ENCODE measurements at places on chromosomes 5 and 9. TPM values are rescaled to one million over a fixed set of nuclear protein-coding genes. Genes with fewer than 3 reads are reported as not detected.

DNA sequence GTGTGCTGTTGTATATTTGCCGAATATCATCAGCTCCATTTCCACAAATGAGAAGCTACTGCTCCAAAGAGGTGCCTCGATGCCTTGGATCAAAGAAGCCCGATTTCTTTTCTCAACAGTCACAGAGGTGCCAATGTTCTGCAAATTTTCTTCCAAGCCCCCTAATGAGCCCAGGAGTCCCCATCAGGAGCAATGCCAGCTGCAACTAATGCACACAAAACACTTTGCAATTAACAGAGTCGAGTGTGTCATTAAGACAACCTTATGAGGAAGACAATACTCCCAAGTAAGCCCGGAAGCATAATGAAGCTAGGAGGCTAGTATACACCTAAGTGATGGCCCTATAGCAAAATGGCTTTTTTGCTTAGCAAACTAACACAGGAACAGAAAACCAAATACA, 247.0 kb downstream of the TRIM32 start:
- DNase-seq, result no peak

DNA sequence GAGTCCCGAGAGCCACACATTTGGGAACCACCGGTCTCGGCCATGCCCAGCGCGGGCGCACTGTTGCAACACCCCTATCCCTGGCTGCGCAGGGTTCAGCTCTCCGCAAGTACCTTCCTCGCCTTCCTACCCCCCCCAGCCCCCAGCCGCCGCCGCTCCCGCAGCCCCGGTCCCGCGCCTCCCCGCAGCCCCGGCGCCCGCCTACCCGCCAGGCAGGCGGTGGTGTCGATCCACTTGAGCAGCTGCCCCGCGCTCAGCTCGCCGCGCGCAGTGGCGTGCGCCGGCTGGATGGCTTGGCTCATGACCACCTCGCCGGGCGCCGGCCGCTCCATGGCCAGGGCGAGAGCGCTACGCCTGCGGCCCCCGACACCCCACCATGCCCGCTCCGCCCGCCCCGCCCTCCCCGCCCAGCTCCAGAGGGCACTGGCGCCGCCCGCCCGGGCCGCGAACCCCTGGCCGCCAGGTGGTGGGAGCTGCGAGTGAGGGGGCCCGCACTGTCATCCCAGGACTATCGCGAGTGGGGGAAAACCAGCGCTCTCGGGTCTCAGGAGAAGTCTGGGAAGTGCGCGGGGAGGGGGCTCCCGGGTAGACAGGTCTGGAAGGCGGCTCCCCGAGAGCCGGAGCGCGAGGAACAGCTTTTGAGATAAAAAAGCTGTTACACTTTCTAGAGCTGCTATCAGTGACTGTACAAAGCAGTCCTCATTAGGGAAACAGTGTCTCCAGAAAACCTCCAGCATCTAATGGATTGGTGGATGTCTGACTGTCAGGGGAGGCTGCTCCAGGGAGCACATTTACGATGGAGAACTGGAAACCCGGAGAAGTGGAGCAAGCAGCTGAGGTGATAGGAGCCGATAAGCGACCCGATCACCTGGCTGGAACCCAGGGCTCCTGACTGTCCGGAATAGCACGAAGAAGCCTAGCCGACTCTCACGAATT, at the start of gene ACOT12:
TSS of gene ACOT12 (minus strand) at position 352 of the 936 bp plus-strand sequence. CDS start at position 332, 20 bp downstream.
- no peak for DNase-seq

DNA sequence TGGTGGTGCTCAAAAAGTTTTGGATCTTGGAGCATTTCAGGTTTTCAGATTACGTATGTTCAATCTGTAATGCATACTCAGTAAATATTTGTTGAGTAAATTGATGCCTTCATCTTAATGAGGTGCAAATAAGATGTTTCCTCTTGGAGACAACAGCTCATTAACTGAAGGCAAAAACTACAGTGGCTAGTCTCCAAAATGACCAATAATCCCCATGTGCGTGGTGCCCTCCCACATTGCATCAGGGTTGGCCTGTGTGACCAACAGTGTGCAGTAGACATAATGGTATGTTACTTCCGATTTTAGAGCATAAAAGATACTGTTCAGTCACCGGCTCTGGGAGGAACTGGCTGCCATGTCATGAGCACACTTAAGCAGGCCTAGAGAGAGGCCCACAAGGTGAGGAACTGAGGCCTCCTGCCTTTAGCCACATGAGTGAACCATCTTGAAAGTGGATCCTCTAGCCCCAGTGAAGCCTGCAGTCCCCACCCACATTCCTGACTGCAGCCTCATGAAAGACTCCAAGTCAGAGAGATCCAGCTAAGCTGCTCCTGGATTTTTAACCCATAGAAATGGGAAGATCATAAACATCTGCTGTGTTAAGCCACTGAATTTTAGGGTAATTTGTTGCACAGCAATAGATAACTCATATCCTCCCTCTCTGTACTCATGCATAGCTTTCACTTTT, 55.7 kb downstream of the LIFR start:
- no peak for DNase-seq

Gene OTP
- total RNA-seq, result not detected

DNA sequence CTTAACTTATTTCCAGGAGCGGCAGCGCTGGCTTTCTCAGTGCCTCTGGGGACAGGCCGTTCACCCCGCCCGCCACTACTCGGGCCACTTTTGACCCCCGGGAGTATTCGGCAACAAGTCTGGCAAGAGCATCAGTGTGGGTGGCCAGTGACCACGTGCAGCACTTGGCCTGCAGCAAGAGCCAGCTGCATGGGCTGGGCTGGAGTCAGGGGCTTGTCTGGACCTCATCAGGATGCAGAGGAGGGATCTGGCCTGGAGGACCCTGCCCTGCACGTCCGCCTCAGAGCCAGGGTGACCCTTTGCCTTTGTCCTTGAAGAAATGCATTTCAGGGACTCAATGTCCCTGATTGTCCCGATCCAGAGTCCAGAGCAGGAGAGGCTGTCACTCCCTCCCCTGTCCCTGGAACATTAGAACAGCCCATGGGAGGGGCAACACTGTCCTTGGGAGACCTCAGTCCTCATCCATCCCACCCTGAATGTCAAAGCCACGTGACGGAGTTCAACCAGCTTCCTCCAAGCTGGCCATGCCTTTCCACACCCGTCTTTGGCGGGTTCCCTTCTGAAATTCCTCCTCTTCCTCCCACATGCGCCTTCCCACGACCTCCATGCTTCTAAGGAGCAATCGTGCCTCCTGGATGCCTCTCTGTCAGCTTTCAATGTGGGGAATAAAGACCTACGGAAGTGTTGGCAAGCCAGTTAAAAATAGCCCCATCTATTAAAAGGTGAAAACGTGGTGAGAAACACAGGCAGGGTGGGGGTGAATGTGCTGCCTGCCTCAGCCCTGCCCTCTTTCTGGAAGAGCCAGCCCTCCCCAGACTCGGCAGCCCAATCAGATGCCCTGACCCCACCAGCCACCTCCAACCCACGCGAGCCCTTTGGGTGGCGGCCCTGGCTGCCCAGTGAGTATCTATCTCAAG, 99.0 kb downstream of the OLFM1 start:
- no peak for DNase-seq

Gene SHISAL2B
- not detected for total RNA-seq

Gene ENTREP1
- not detected for total RNA-seq

Gene PCAT7
- not detected for total RNA-seq

DNA sequence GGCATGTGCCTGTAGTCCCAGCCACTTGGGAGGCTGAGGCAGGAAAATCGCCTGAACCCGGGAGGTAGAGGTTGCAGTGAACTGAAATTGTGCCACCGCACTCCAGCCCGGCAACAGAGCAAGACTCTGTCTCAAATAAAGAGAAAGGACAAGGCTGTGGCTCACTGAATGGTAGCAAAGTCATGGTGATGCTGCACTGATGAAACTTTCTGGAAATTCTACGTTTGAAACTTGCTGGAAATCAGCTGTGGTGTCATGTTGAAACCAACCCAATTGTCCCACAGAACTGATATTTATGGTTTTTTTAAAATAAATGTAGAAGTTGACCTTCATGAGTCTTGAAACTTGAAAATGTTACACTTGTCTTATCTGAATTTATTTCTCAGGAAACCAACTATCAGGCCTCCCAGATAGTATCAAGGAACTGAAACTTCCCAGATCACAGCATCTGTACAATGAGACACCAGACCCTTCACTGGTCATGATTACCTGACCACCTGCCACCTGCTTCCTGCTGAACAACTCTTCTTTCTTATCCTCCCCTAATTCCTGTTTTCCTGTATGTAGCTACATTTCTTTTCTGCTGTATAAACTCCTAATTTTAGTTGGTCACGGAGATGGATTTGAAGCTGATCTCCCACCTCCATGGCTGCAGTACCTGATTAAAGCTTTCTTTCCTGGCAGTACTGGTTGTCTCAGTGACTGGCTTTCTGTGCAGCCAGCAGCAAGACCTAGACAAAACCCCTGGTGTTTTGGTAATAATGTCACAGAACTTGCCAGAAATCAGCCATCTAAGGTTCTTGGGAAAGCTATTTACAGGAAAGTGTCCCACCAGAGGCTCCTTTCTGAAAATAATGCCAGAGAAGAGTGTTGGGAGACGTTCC, 5.6 kb upstream of the TBC1D13 start:
- DNase-seq, result no peak

Gene TAF11L5
- not detected for total RNA-seq

Gene PCDHGB7
- 0.11 TPM for total RNA-seq

Gene DAPK1
- 4.3 TPM for total RNA-seq

GRCh38 chr5:151697452-151697851, 10.7 kb upstream of the SPARC start:
- DNase-seq, result no peak

DNA sequence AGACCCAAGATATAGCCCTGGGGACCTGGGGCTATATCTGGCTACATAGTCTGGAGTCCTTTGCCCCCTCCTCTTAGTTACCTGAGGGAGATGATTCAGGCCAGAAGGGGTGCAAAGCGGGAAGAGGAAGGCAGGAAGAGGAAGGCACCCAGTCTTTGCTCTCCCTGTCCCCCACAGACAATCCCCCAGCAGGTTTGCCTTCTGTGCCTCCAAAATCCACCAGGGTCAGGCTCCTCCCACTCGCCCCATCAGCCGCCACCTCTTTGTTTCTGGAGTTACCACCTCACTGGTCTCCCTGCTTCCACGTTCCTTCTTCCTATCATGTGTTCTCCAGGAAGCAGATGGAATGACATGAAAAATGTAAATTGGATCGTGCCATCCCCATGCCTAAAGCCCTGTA, 31.2 kb upstream of the FABP6 start:
- no peak for DNase-seq

DNA sequence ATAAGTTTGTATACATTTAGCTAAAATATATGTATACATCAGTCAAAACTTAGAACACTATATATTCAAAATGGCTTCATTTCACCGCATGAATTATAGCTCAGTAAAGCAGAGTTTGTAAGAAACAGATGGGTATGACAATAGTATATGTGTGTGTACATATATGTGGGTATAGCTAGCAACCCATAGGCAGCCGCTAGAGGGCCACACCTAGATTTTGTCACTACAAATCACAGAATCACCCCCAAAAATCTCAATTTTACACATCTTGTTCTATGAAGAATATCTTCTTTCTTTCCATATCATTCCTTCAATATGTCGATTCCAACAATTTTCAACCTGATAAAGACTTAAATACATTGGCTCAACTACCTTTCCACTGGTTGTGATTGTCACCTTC, 357.8 kb upstream of the CCNG1 start:
- DNase-seq, result no peak

GRCh38 chr9:134420281-134420845, 94.1 kb downstream of the RXRA start:
- DNase-seq, result no peak

Gene PCDHB14
- total RNA-seq, result 0.09 TPM

DNA sequence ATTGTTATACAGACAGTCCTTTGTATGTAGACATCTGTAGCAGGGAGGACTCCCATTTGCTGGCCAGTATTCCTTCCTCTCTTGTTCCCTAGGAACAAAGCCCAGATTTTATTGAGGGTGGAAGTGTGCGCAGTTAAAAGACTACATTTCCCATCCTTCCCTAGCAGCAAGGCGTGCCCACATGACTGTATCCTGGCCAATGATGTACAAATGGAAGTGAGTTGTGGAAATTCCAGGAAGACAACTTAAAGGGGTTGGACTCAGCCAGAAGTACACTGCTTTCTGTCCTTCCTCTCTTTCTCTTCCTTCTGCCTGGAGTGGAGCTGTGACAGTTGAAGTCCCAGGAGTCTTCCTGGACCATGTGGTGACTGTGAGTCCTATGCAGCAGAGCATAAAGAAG, 89.0 kb downstream of the HRH2 start:
- DNase-seq, result no peak
